Activated CD8-positive, alpha-beta memory T cell treated with anti-CD3 and anti-CD28 coated beads for 4 hours (primary cell): ENCODE measurements at places on chromosomes 5 and 9.

DNA sequence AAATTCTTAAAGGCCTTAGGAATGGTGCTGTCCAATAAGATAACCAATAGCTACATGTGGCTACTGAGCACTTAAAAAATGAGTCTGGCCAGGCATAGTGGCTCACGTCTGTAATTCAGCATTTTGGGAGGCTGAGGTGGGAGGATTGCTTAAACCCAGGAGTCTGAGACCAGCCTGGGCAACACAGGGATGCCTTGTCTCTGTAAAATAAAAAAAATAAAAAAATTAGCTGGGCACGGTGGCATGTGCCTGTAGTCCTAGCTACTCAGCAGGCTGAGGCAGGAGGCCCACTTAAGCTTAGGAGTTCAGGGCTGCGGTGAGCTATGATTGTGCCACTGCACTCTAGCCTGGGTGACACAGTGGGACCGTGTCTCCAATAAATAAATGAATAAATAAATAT lies 1.3 kb upstream of the SLC22A5 start:
- DNase-seq = no peak

DNA sequence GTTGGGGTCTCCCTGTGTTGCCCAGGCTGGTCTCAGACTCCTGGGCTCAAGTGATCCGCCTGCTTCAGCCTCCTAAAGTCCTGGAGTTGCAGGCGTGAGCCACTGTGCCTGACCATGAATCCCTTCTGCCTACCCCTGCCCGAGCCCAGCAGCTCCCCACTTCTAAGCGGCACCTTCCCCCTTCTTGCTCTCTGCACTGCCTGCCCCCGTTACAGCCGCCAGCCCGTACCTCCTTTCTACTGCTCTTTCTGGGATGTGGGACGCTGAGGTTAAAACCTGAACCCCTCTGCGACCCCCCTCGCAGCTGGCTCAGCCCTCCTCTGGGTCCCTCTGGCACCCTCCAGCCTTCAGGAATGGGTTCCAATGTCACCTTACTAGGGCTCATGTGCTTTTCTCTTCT lies 249.6 kb downstream of the PBX3 start:
- no peak for DNase-seq

DNA sequence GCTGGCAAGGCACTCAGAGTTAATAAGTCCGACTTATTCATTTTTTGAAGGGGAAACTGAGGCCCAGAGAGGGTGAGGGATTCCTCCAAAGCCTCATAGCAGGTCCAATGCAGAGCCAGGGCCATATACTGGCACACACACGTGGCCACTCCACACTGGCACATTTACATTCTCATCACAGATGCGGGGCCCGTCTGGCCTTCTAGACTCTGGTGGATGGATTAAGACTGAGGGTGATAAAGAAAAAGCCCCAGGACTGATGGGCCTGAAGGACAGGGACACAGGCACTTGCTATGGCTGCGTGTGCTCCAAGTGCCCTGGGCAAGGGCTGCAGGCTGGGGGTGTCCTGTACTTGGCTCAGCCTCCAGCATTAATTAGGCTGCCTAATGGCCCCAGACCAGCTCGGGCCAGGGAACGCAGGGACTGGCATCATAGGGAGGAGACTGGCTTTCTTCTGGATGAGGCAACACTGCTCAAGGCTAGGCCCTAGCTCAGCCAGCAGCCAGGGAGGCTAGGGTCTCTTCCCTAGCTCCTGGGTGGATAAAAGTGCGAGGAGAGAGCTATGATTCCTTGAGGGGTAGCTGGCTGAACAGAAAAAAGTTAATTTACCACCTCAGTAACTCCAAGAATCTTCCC lies 28.5 kb upstream of the CSF1R start:
- DNase-seq = no peak

- DNase-seq = no peak
Measured at GRCh38 chr9:81601639-81602623, 87.4 kb downstream of the TLE1 start.

DNA sequence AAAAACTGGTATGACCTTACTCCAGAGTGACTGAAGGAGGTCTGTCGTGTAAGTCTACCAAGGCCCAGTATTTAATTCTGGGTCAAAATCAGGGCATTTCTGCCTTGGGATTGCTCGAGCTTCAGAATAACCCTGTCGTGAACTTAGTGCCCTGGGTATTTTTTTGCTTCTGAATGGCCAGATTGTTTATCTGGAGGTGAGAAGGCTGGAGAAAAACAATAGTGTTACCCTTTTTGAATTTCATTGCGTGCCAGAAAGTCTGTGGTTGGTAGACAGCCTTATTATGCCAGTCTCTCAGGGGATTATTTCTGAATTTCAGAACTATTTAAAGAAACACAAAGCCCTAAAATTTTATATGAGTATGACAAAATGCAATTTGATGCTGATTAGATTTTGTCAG lies 323.4 kb downstream of the CSNK1G3 start:
- DNase-seq = no peak

- DNase-seq = no peak
Measured at GRCh38 chr5:172881691-172882370, 47.8 kb downstream of the ERGIC1 start.

- no peak for DNase-seq
Measured at GRCh38 chr9:134936346-134937163, 18.8 kb upstream of the FCN1 start.

- DNase-seq = no peak
Measured at GRCh38 chr9:118929287-118929686, 439.9 kb downstream of the BRINP1 start.

DNA sequence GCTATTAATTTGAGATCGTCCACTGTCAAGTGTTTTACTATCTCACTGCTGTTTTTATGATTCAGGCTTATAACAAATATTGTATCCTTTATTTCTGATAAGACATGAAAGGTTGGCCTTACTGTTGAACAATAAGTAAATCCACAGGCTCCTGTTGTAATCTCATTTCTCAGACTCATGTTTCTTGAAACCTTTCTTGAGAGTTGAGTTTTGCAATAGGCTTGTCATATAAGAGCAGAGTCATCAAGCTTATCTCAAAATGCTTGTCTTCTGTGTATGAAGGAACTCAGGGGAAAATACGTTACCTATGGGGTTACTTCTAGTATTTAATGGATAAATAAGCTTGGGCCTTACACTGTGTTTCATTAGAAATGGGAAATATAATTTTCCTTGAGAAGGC lies 9.2 kb upstream of the TLX3 start:
- DNase-seq = no peak

DNA sequence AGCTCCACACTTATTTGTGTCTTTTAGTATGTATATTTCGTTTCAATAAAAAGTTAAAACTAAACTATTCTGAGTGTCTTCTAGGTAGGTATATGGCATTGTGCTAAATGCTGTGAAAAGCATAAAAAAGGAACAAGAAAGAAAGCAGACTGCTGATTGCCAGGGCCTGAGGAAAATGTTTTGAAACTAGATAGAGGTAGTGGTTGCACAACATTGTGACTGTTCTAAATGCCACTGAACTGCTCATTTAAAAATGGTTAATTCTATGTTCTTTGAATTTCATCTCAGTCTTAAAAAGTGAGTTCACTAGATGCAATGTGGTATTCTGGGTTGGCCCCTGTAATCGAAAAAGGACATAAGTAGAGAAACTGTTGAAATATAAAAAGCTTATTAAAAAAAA lies 2.6 kb upstream of the ALAD start:
- no peak for DNase-seq

GRCh38 chr5:7827610-7828009 lies 23.3 kb downstream of the CFAP90 start:
- no peak for DNase-seq

- DNase-seq = no peak
Measured at GRCh38 chr9:6590334-6590733, 55.2 kb downstream of the GLDC start.

DNA sequence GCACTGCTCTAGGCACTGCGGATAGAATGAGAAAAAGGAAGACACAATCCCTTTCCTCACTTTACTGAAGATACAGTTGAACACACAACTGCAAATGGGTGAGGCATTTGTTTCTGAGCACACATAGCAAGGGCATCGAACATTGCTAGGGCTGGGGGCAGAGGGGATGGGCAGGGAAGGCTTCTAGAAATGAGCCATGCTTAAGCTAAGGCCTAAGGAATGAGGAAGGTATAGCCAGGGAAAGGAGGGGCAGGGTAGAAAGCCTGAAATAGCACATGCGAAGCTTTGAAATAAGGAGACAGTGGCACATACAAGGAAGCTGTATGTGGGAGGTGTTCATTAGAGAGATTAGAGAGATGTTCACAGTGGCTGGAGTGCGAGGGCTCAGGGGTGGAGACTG lies 92.7 kb downstream of the KIF4B start:
- no peak for DNase-seq

- no peak for DNase-seq
Measured at GRCh38 chr9:95047452-95048224, 269.9 kb downstream of the FANCC start.
